CD4-positive, alpha-beta T cell treated with Interleukin-6 at 100 ng/mL for 8 hours (primary cell): ENCODE measurements at places on chromosomes 12 and 14.

DNA sequence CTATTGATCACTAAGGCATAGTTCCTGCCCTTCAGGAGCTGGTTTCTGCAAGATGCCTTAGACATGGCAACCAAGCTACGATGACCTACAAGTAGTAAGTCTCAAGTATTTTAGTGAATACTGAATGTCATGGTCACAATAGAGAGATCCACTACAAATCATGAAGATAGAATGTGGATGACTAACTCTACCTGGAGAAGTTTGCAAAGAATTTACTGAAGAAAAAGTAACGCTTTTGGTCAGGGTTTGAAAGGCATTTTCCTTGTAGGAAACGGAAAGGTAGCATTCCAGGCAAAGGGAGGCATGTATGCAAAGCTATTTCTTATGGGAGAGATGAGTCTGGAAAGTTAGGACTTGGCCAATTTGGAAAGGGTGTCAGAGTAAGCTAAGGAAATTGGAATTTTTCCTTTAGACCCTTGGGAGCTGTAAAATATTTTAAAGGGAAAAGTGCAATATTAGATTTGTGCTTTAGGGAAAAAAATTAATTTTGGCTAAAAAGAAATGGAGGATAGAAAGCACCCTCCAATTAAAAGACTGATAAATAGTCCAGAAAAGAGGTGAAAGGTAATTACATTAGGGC, 377.5 kb downstream of the EGLN3 start:
- no peak for DNase-seq

GRCh38 chr12:101076921-101077320, 133.1 kb downstream of the SLC5A8 start:
- DNase-seq = no peak

DNA sequence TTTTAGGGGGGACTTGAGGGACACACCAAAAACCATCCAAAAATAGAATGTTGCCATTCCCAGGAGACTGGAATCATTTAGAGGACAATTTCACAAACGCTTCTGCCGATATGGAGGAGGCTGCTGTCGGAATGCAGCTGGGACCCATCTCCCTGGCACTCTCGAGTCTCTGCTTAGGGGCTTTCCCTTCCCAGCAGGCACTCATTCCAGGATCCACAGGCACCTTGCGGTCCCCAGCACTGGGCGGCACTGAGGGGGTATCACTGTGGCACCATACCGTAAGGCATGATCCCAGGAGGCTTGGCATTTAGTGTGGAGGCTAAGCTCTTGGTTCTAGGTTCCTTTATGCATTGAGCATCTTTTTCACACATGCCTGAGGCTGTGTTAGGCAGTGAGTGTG, 36.6 kb upstream of the LTBP2 start:
- no peak for DNase-seq

GRCh38 chr12:54294152-54294952, 6.5 kb downstream of the NFE2 start:
- peak; percentile 51 for DNase-seq

GRCh38 chr12:108448246-108448645, 66.8 kb upstream of the FICD start:
- DNase-seq = no peak

- DNase-seq = no peak
Observed at GRCh38 chr12:51589557-51590176, 1.4 kb upstream of the SCN8A start.

DNA sequence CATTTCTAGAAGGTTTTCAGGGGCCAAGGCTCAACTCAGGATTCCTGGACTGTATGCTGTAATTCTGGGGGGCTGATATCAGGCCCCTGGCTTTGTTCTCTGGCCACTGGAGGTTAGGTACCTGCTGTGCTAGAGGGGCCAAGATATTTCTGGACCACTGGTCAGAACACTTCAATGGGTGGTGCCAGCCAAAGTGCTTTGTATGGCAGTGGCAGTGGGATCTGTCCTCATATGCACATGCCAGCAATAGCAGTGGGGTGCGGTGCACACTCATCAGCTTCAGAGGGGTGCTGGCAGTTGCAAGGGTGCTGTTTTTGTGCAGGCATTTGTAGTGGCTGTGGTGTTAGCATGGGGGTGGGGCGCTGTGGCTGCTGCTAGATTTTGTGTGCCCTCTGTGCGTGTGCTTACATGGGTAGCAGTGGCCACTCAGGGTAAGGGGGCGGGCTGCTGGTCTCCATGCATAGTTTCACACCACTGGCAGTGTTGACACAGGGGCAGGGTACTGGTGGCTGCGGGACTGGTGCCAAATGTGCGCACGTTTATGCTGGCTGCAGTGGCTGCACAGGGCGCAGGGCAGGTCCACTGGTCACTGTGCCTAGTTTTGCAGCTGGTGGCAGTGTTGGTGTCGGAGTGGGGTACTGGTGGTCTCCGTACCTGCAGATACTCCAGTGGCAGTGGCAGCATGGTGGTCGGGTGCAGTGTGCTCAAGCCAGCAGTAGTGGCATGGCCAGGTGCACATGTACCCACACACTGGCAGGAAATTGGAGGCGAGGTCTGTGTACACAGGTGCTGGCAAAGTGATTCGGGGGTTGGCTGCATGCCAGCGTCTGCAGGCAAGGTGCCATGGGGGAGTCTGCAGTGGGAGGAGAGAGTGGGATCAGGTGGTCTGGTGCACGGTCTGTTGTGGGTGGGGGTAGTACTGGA, 12.6 kb downstream of the NOPCHAP1 start:
- no peak for DNase-seq

- no peak for DNase-seq
Observed at GRCh38 chr12:94750864-94751263, 100.5 kb upstream of the TMCC3 start.

DNA sequence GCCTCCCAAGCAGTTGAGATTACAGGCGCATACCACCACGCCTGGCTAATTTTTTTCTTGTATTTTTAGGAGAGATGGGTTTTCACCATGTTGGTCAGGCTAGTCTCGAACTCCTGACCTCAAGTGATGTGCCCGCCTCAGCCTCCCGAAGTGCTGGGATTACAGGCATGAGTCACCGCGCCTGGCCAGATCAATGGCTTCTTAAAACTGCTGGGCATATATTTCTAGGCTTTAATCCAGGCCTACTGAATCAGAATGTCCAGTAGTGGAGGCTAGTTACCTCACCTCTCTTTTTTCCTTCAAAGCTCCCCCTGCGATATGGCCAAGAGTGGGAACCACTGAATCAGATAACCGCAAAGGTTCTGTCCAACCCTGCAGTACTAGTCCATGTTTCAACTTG, 17.1 kb downstream of the POU6F1 start:
- DNase-seq = no peak

DNA sequence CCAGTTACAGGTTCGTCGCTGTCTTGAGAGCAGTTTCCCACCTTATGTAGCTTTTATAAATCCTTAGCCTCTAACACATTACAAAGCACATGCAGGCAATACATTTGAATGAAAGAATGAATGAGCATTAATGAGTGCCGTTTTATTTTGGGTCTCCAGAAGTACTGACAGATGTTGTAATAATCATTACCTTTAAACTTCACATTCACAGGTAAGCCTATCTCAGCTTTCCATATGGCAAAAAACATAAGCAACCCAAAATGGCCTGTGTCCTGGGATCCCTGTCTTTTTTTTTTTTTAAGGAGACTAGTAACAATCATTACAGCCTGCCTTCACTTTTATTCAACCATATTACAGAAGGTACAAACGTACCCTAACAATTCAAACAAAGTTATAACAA, 52.9 kb upstream of the FERMT2 start:
- no peak for DNase-seq

- DNase-seq = no peak
Observed at GRCh38 chr14:97713023-97713422, 915.8 kb downstream of the VRK1 start.

GRCh38 chr12:2288875-2289274, 236.1 kb downstream of the CACNA1C start:
- DNase-seq = no peak

- no peak for DNase-seq
Observed at GRCh38 chr14:61491876-61492434, 170.6 kb downstream of the PRKCH start.

GRCh38 chr12:75716291-75717025, 205.0 kb upstream of the KRR1 start:
- no peak for DNase-seq

GRCh38 chr14:32934881-32935633, 3.6 kb upstream of the NPAS3 start:
- DNase-seq = no peak
